ENCODE measurements at places on chromosomes 7 and 10.

DNA sequence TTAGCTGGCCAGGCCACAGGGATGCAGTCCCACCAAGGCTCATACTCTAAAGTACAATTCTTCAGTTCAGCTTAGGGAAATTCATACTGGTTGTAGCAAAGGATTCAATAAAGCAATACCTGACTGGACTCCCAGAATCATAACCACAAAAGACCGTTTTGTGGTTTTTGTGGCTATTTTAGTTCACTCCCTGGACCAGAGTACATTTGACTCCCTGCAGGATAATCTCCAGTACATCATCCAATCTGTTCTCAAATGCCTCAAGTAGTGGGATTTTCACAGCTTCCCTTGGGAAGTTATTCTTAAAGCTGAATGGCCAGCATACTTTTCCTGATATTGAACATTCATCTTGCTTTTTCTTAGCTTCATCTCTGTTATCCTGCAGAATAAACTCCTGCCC lies 29.3 kb upstream of the YAE1 start:
- no peak for DNase-seq

DNA sequence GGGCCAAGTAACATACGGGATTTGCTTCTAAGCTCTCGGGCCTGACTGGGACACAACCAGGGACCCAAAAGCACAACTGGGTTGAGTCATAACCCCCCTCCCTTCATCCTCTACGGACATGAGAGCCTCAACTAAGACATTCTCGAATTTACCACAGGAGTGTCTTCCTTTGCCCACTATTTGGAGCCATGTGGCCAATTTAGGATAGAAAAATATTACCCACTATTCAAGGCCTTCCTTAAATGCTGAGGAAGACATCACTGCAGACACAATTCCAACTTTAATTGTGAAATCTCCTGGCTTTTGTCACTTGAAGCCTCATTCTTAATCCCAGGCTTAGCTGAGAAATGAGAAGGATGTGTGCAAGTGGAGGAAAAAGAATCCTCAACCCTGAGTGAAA lies 11.8 kb downstream of the CTBP2 start:
- no peak for DNase-seq

GRCh38 chr7:69586321-69586720 lies 12.0 kb upstream of the AUTS2 start:
- DNase-seq: no peak

- peak; percentile 58 for DNase-seq
These were observed 185.5 kb upstream of the SH2B2 start for GRCh38 chr7:102101111-102101551.

DNA sequence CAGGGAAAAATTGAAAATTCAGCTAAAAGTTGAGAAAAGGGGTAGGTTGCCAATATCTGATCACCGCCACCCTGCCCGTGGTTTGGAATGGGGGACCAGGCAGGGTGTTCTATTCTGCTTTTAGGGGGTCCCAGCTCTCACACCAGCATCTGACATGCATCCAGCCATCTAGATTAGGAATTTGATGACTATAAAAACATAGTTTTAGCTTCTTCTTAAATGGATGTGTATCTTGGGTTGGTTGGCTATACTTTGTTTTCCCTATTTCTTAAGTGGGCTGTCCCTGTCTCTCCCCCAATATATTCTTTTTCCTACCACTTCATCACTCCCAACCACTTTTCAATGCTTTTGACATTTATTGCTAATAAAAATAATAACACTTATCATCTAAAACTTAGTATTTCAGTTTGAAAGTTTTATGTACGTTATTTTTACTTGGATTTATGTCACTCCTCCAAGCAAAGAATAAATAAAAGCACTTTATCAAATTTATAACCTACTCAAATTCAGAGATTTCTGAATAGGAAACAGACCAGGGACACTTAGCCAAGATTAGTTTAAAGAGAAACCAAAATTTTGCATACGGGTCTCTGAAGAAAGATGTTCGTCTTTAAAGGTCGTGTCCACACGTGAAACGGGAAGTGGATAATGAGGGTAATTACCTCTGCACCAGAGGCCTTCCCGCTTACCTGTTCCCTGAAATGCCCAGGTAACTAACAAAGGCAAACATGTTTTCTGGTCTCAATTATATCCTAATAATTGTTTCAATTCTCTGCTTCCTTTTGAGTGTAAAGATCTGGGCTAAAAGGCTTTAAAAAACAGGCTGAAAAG lies 233.2 kb upstream of the AUTS2 start:
- DNase-seq: no peak

DNA sequence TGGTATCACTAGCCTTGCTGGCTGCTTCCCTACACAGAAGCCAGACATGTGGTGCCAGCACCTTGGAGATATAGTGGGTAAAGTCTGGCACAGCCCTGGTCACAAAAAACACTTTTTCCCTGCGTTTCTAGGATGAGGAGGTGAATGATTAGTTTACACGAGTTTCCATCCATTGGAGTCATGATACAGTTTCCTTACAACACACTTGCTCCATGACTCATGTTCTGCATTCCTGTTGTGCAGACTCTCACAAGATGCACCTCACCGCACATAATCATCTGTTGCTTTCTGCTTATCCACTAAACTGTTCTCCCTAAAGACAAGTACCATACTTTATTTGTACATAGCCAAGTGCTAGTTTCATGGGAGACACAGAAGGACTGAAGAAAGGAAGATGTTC lies 747.1 kb upstream of the GALNT17 start:
- no peak for DNase-seq

DNA sequence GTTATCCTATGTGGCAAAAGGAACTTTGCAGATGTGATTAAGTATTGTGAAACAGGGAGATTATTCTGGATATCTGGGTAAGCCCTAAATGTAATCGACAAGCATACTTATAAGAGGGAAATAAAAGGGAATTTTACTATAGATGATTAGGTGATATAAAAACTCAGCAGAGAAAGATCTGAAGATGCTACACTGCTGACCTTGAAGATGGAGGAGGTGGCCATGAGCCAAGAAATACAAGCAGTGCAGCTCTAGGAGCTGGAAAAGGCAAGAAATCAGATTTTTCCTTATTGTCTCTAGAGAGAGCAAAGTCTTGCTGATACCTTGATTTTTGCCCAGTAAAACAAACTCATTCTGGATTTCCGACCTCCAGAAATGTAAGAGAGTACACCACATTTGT lies 67.7 kb downstream of the BRAF start:
- no peak for DNase-seq

DNA sequence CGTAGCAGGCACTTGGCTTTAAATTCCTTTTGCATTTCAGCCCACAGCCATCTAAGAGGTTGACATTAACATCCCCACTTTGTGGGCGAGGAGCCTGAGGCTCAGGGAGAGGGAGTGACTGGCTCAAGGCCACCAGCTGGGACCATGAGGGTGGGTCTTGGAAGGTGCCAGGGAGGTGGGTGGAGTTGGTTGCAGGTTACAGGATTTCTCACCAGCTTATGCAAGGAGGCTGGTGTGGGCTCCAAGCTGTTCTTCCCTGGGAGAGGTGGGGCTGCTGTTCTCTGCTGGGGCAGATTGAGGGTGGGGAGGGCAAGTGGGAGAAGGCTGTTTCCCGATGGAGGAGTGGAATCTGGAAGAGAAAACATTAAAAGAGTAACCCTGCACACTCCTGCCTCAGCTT lies 14.1 kb upstream of the C10orf95 start:
- DNase-seq: no peak

GRCh38 chr7:117019287-117019686 lies 66.0 kb downstream of the ST7 start:
- peak; percentile 57 for DNase-seq

GRCh38 chr7:36814311-36814710 lies 90.0 kb upstream of the AOAH start:
- DNase-seq: no peak

- DNase-seq: no peak
These were observed 45.7 kb downstream of the SNX10 start for GRCh38 chr7:26337232-26337865.

DNA sequence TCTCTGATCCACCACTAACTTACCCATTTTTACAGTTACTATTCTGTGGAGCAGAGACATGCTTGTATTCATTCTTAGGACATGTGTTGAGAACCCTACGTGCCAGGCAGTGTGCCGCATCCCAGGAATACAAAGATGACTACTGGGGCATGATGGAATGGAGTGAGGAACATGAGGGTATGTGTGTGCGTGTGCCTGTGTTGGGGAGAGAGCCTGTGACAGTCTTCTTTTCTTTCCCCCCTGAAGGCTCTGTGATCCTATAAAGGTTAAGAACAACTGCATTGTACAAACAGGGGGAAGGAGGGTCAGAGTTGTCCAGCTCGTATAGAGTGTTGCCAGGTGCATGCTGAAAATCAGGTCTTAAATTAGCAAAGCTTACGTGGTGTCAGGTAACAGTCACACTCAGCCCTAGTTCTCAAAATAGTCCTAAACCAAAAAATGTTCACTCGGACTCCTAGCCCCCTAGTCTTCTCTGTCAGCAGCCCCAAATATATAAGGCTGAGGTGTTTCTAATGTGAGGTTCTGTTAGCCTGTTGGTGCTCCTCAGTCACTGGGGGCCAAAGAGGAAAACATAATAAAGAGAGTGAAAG lies 161.9 kb downstream of the CELF2 start:
- no peak for DNase-seq

- DNase-seq: no peak
These were observed 132.1 kb downstream of the GALNT17 start for GRCh38 chr7:71264005-71264404.

DNA sequence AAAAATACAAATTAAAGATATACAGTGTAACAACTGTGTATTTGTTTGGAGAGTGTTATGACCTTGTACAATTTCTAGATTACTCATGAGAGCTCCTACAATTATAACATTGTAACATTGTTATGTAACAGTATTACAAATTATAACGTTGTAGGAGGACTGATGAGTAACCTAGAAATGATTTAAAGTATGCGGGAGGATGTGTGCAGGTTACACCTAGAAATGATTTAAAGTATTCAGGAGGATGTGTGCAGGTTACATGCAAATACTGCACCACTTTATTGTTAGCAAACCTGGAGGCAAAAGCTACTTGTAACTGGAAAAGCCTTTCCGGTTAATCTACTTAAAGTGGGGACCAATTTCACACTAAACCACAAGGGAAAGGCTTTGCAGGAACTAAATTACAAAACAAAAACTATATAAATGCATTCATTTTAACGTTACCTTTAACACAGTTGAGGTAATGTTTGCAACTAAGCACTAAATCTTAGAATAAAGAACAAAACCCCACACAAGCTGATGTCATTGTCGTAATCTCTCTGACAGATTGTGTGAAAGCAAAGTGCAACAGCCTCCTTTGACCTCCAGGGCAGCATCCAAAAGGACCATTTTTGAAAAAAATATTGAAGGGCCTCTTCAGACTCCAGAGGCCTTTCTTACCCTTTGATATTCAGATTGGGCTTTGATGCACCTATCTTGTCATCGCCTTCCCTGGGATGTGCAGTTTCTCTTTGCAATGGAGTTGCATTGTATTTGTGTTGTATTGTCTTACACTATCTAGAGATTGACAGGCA lies 522.1 kb upstream of the FOXK1 start:
- DNase-seq: no peak

DNA sequence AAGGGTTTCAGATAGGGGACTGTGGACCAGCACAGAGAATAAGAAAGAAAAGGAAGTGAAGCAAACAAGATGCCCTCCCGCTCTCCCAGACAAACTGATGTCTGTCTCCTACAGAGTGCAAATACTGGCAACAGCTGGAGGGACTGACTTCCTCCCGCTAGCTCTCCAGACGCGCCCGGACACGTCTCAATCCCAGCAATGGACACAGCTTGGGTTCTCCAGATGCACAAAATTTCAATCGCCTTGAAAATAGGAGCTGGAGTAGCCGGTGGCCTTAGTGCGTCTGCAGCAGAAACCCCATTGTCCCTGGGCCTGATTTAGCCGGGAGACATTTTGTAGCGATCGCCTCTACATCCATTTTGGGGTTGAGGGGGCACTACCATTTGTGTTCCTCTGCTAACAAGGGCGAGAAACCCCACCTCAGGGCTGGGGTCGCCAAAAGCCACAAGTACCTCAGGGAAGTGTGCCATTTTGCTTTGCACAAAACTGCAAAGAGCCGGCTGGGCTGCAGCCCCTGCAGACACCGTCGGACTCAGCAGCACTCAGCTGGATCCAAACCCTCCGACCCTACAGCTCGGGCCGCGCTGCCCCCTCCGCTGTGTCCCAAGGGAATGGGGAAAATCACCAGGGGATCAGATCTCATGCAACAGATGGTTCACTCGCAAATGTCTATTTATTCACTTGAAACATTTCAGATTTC lies 5.9 kb downstream of the CPA2 start:
- no peak for DNase-seq

- DNase-seq: no peak
These were observed 30.4 kb downstream of the AMZ1 start for GRCh38 chr7:2718296-2718965.

DNA sequence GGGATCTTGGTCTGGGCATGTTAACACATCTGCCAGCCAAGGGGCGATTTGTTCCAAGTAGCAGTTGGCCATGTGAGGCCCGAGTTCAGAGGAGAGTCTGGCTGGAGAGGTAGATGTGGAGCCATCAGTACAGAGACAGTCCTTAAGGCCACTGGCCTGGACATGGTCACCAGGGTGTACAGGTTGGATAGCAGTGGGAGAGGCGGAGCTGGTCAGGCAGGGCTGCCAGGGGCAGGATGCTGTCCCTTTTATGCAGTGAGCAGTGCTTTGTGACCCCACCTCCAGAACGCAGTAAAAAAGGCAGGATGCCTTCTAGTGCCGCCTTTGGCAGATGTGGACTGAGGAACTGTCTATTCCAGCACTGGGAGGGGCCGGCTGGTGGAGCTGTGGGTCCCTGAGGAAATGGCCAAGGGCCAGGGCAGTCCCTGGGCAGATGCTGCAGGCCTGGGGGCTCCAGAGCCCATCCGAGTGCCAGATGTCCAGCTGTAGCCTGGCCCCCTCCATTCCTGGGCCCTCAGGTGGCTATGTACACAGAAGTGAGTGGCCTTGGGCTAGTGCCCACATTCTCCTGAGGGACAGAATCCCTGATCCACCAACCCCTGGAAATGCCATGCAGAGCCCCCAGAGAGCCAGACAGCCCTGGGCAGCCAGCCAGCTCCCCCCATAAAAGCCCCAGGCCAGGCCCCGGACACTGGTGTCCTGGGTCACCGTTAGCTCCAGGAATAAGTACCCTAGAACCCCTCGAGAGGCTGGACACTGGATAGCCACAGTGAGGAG lies 17.2 kb upstream of the MYL7 start:
- DNase-seq: no peak

GRCh38 chr10:73398024-73398423 lies 15.8 kb downstream of the ANXA7 start:
- DNase-seq: no peak

GRCh38 chr7:100390286-100391009 lies 17.2 kb downstream of the PILRA start:
- no peak for DNase-seq

DNA sequence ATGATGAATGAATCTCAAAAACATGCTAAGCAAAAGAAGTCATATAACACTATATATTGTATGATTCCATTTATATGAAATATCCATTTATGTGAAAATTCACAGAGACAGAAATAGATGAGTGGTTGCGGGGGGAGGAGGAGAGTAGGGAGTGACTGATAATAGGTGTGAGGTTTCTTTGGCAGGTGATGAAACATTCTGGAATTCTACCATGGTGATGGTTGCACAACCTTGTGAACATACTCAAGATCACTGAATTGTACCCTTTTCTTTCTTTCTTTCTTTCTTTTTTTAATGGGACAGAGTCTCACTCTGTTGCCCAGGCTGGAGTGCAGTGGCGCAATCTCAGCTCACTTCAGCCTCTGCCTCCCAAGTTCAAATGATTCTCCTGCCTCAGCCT lies 10.7 kb downstream of the SVOPL start:
- DNase-seq: no peak
